ENCODE measurements at places on chromosomes 3 and 15. TPM values are rescaled to one million over a fixed set of nuclear protein-coding genes. Genes with fewer than 3 reads are reported as not detected.

DNA sequence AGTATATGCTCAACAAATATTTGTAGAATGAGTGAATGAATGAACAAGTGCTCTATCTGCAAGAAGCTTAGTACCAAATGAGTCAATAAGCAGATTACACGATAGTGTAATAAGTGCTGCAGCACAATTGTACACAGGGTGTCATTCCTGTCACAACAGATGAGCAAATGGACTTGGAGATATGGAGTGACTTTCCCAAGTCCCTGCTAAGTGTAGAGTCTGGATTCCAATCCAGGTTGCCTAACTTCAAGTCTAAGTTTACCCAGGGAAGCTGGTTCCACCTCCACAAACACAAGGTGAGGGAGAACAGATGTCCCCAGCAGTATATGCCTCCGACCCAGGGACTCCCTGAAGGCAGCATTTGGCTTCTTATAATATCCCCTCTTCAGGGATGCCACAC lies 77.7 kb upstream of the RAD18 start:
- DNase-seq, result no peak

GRCh38 chr3:48708481-48708889 lies 8.5 kb downstream of the IP6K2 start:
- no peak for DNase-seq

- no peak for DNase-seq
Observed at GRCh38 chr15:42549032-42549491, 424 bp downstream of the HAUS2 start.

- no peak for DNase-seq
Observed at GRCh38 chr3:54273791-54274190, 151.4 kb downstream of the CACNA2D3 start.

- DNase-seq, result no peak
Observed at GRCh38 chr15:45331972-45332371, 46.4 kb downstream of the GATM start.

DNA sequence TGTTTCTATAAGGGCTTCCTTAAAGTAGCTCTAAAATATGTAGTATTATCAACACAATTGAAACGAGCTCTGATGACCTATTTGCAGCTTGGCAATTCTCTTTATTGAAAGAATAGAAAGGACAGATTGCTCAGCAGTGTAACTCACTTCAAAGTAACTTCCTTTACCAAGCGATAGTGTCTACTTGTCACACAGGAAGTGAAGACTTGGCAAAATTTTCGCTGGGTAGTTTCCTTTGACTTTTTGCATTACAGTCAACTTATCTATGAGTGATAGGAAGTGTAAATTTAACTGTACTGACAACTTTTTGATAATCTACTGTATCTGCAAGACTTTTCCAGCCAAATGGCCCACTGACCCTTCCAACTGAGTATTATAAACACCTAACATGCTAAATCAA lies 22.8 kb downstream of the SLC9A9 start:
- DNase-seq, result no peak

- DNase-seq, result no peak
Observed at GRCh38 chr3:112366522-112366921, 33.6 kb downstream of the CD200 start.

DNA sequence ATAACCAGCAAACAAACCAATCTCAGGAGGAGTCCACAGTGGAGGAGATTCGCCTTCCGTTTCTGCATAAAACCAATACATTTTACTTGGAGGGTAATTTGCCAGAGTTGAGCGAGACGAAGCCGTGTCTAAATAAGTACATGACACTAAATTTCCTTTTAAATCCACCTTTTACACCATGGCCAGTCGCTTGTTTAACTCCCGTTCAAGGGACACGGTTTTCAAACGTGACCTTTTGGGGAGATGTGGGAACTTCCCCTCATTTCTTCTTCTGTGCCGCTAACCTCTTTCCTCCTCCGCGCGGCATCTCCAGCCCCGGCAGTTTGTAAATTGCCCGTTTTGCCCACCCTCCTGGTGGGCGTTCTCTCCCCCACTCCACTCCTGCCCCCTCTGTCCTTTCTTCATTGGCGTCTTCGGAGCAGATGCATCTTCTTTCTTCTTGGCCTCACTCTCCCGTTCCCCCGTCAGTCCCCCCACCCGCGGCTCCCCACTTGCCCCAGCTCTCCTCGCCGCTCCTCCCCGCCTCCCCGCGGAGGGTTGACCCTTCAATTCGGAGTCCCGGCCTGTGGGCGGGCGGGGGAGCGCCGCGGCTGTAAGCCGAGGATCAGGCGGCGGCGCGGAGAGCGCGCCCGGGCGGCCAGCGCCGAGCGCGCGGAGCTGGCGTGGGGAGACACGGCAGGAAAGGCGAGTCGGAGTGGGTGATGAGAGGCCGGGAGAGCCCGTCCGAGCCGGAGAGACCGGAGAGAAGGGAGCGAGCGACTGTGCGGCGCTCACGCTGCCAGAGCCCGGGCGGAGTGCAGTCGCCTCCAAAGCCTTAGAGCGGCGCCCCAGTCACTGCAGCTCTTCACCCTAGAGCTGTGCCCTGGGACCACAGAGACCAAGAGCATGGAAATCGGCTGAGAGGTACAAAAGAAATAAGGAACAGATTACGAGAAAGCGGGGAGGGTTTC lies at the start of gene NLGN1:
NLGN1 (plus strand) TSS at position 584 of the 950 bp plus-strand sequence.
- no peak for DNase-seq

- no peak for DNase-seq
Observed at GRCh38 chr15:41304149-41304770, 28.1 kb downstream of the OIP5 start.

DNA sequence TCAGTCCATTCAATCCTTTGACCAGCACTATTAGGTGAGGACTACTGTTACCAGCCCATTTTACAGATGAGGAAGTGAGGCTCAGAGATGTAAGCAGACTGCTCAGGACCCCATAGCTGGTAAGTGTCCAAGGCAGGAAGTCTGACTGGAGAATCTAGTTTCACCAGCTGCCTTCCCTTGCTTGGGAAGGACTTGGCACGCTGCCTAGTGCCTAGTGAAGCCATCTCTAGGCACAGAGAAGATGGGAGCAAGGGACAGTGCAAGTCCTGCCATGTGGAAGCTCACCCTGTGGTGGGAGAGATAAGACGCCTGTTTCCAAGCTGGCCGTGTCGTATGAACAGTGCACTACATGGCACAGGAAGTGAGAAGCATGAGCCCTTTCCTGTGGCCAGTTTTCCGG lies 111.8 kb upstream of the TMC3 start:
- no peak for DNase-seq

DNA sequence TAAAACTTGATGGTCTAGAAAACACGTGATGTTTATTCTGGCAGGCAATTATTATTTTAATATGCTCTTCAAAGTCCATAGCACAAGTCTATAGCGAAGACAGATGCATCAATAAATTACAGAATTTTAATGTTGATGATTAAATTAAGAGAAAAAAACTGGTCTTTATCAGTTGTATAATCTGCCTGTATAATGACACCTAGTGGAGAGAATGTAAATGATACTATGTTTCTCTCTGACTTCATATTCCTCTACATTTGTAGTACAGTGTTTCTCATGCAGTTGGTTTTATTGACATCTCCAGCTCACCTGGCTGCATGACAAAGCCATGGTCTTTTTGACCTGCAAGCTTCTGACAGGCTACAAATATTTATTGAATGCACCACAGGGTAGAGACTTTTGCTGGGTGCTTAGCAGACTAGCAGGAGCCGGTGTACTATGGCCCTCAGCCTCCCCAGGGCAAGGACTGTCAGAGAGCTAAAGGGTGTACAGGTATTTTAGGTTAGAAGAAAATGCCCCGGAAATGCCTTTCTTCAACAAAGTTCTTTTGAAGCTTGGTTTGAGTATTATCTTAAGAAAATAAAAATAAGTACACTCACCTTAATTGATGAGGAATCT lies 289.9 kb downstream of the GAP43 start:
- no peak for DNase-seq

- no peak for DNase-seq
Observed at GRCh38 chr15:26081758-26082220, 218.7 kb upstream of the ATP10A start.

DNA sequence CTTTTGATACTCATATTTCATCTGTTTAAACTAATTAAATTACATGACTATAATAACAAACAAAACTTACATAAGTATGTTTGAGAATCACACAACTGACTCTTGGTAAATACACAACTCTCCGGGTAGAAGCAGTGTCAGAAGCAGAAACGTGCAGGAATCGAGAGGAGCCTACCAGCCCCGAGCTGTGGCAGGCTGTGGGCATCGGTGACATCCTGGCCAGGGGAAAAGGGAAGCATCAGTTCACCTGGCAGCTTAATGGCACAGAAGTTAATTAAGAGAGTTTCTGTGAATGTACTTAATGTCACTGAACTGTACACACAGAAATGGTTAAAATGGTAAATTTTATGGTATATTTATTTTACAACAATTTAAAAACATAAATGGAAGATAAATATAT lies 90.2 kb downstream of the CRTC3 start:
- no peak for DNase-seq

GRCh38 chr15:63833021-63833696 lies 589 bp downstream of the HERC1 start:
- DNase-seq, result no peak

GRCh38 chr3:56998076-56998529 lies 62.4 kb upstream of the SPATA12 start:
- DNase-seq, result no peak

DNA sequence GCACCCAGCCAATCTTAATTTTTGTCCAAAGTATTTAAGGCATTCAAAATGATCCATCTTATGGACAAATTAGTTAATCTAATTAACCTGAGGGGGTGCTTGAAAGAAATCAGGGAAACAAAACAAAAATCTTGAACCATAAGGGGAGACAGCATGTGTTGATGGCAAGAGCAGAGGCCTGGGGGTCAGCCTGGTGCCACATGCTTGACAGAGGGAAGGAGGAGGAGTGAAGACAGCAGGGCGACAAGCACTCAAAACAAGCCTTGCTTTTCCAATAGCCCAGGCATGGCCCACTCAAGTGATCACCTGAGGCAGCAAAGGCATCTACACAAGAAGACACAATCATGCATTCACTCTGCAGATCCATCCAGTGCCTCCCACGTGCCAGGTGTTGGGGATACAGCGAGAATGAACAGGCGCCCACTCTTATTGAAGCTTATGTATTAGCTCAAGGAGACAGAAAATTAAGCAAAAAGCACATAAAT lies 25.0 kb upstream of the MGLL start:
- no peak for DNase-seq

GRCh38 chr3:113535898-113536297 lies 3.5 kb downstream of the SIDT1 start:
- no peak for DNase-seq

DNA sequence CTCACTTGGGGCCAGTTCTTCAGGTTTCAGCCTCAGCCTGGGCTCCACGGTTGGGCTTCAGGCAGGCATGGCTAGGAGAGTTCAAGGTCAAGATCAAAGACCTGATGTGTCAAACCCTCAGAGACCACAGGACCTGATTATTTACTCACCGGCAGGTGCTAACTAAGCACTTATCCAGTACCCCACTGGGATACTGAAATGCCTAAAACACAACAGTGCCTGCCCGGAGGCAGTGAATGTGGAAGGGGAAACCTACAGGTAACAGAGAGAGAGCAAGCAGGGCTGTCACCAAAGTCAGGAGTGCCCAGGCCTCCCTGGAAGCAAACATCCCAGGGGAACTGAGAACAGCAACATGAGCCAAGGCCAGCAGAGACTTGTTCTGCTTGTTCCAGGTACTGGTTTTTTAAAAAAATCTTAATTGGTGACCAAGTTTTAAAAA lies 6.7 kb downstream of the IDH2 start:
- no peak for DNase-seq

DNA sequence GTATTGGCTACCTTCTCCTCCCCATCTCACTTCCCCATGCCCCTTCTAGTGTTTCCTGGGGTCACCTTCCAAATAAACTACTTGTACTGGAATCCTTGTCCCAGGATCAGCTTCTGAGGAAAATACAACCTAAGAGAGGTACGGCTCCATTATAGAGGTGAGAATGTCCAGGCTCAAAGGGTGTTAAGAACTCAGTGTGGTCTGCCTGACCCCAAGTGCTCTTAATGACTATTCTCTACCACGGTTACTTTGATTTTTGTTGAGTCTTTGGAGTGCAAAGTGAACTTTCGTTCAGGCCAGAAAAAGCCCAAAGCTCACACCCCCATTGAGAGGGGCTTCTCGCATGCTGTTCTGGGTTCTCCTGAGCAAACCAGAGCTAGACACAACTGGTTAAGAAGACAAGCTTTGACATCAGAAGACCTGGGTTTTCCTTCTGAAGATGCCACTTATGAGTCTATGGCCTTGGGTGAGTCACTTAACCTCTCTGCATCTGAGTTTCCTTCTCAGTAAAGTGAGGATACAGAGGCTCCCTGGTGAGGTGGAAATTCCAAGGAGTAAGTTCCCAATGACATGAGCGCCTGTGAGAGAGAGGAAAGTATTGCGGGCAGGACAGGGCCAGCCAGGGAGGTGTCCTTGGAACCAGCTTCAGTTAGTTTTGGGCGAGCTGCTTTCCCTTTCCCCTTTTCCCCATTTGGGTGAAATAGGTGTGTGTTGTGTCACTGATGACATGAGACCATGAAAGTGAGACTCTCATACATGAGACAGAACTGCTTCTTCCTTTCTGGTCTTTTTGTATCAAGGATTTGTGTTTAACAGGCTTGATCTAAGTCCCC lies 475.0 kb upstream of the PROK2 start:
- DNase-seq, result no peak

GRCh38 chr3:71725271-71725991 lies at the start of gene EIF4E3:
Gene EIF4E3, minus strand, starts transcription at chr3:71725402. Its CDS starts 35 bp downstream, at chr3:71725367.
- no peak for DNase-seq

GRCh38 chr3:124965413-124965812 lies 30.9 kb upstream of the MUC13 start:
- DNase-seq, result no peak

DNA sequence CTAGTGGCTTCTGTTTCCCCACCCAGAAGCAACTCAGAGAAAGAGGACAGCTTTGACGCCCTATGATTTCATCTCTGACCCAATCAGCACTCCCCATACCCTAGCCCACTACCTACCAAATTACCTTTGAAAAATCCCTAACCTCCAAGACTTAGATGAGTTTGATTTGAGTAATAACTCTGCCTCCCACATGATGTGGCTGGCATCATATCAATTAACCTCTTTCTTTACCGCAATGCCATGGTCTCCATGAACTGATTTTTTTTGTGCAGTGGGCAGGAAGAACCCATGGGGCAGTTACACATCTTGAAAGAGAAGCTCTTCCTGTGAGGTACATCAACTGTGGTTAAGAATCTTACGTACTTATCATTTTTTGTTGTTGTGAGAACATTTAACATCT lies 25.5 kb upstream of the APOD start:
- no peak for DNase-seq

Gene CCDC54
- total RNA-seq, result not detected

Gene ANKDD1A
- 2.4 TPM for total RNA-seq

Gene WDR93
- 0.41 TPM for total RNA-seq

Gene CCNB2
- total RNA-seq, result 15.8 TPM

Gene ACAD9
- total RNA-seq, result 38.1 TPM

Gene TLR9
- not detected for total RNA-seq

Gene GABRR3
- not detected for total RNA-seq

Gene TSEN2
- 8.4 TPM for total RNA-seq

Gene MKRN2OS
- 1.3 TPM for total RNA-seq

Gene GPX1
- 502 TPM for total RNA-seq

Gene C2CD4B
- total RNA-seq, result 1.2 TPM

Gene CTSH
- total RNA-seq, result 103 TPM

Gene HGD
- 0.88 TPM for total RNA-seq

Gene ASTE1
- 5.8 TPM for total RNA-seq
